Activated T-cell treated with anti-CD3 and anti-CD28 coated beads, Interleukin-2, amount 50 U/mL, for 24 hours (primary cell): ENCODE measurements at places on chromosomes 2 and 18.

DNA sequence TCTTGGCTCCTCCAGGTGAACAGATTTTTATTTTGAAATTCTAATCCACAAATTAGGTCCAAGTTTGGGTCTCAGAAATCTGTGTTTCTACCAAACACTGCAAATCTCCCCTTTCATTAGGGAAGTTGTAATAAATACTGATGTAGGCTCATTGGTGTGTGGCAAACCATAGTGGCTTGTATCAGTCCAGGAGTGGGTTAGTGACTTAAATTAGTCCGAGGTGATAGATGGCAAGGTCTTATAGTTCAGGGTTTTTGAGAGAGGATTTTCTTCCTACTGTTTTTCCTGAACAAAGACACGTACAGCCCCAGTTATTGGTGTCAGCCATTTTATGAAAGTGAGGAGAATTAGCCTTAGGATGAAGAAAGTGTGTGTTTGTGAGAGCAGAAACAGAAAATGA is 74.6 kb downstream of the RPRM start:
- DNase-seq = no peak

DNA sequence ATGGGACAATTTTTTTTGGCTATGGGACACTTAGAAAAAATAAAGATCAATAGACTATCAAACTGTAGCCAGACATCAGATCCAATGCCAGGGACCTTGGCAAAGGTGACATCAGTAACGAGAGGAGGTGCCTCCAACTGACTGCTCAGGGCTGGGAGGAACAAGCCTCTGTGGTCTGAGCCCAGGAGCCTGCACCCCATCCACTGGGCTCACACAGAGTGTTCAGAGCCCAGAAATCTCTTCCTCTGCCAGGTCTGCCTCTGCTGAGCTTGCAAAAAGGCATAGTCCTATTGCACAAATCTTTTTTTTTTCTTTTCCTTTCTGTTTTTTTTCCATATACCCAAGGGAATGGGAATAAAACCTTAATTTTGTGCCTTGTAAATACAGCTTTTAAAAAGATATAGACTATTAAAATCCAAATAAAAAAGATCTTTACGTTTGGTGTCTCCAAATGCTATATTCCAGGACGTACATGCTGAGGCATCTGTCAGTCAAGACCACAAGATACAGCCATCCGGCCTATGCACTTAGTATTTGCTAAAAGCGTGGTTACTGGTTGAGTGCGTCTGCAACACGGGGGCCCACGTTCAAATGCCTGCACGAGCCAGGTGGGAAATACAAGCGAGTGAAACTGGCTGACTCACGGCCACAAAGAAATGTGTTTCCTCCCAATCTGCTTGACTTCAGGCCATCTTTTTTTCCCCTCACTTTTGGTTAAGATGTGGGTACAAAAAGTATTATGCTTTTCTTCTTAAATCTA is 7.8 kb upstream of the ARHGAP25 start:
- peak; percentile 81 for DNase-seq

- no peak for DNase-seq
These were observed 212.2 kb upstream of the THUMPD2 start for GRCh38 chr2:39991298-39991697.

GRCh38 chr2:204748286-204748685 is 203.0 kb downstream of the PARD3B start:
- DNase-seq = no peak

DNA sequence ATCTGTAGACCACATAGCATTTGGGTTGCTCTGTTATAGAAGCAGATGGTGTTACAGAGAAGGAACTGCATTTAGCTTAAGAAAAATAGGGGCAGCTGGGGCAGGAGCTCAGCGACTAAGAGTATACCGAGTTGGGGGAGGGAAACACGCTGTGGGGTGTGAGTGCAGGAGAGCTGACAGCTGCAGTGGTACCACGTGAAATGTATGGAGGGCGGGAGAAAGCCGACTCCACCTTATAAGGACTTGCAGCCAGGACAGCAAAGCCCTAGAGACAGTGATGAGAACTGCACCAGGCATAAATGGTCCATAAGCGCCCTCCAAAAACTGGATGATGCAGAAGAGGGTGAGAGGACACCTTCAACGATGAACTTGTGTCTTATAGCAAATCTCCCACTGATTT is 237.6 kb downstream of the PRKCE start:
- no peak for DNase-seq

- DNase-seq = no peak
These were observed 387.3 kb downstream of the STK39 start for GRCh38 chr2:167860082-167860481.

DNA sequence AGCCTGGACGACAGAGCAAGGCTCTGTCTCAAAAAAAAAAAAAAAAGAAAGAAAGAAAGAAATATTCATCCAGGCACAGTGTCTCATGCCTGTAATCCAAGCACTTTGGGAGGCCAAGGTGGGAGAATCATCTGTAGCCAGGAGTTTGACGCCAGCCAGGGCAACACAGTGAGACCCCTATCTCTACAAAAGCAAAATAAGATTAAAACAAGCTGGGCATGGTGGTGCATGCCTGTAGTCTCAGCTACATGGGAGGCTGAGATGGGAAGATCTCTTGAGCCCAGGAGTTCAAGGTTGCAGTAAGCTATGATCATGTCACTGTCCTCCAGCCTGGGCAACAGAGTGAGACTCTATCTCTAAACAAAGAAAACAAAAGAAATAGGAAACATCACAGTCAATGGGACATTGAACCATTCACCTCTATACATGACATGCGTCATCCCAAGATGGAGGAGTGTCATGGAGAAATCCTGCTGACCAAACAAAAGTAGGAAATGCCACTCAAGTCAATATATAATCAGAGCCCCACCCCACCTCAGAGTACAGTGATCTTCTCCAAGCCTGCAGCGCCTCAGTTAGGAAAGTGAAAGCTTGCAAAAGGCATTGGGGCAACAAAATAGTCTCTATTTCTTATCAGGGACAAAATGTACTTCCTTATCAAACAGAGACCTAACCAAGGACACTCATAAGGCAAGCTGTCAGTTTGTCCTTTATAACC is 9.8 kb downstream of the FEV start:
- no peak for DNase-seq

GRCh38 chr2:29459445-29460179 is 344.4 kb downstream of the CLIP4 start:
- DNase-seq = no peak

DNA sequence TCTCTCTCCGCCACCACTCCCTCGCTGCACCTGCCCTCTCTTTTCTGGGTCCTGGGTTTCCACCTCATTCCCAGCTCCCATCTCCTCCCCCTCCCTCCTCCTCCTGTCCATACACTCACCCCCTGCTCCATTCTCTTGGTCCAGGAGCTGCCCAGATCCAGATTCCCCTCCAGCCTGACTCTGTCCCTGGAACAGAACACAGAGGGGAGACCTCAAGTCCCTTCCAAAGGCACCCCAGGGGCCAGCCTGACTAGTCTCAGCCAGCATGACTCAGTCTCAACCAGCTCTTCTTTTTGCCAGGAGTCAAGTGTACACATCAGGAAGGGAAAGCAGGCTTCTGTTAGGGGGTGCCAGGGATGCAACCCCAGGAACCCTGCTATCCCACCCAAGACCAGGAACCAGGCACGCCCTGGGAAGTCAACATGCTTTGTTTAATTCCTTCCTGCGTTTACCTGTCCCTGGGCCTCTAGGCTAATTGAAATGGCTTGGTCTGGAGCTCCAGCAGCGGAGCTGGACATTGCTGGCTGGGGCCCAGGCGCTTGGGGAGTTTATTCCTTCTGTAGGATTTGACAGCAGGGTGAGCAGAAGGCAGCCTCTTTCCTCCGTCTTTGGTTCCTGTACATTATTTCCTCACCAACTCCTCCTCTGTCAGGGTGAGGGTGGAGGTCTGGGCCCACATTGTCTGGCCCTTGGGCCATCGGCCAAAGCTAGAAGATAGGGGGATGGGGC is 28.4 kb upstream of the SELENOI start:
- DNase-seq = no peak

DNA sequence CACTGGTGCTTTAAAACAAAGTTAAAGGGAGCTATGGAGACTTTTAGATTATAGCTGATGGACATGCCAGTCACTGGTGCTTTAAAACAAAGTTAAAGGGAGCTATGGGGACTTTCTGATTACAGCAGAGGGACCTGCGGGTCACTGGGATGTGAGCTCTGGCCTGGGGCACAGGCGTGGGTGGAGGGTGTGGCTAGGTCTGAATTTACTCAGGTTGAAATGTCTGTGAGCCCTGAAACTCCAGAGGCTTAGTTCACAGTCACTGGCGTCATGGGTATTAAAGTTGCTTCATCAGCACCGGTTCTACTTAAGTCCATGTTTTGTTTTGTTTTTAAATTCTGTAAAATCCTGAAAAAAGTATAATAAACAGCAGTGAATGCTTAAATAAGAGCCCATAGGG is 49.0 kb upstream of the TMEM18 start:
- no peak for DNase-seq

GRCh38 chr18:67550872-67551520 is 34.5 kb upstream of the DSEL start:
- DNase-seq = no peak

GRCh38 chr18:50468807-50469206 is 91.1 kb upstream of the MAPK4 start:
- DNase-seq = no peak

GRCh38 chr2:5035057-5035488 is 657.1 kb upstream of the SOX11 start:
- DNase-seq = no peak

GRCh38 chr2:103235283-103235682 is 473.5 kb downstream of the TMEM182 start:
- DNase-seq = no peak

DNA sequence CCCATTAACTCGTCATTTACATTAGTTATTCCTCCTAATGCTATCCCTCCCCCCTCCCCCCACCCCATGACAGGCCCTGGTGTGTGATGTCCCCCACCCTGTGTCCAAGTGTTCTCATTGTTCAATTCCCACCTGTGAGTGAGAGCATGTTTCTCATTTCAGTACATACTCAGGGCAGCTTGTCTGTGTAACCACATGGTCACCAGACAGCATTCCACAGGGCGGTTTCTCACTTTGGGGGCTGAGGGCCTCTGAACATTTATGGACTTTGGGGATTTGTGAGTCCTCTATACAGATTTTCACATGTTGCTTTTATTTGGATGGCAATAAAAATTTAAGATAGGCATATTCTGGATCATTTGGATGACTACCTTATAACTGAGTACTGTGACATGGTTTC is 84.0 kb downstream of the LYPD6B start:
- DNase-seq = no peak

GRCh38 chr2:239715202-239715601 is 309.9 kb downstream of the NDUFA10 start:
- DNase-seq = no peak

- DNase-seq = no peak
These were observed 55.2 kb upstream of the TRIB2 start for GRCh38 chr2:12661489-12661888.

GRCh38 chr2:83224591-83225200 is 1234.4 kb downstream of the SUCLG1 start:
- no peak for DNase-seq

DNA sequence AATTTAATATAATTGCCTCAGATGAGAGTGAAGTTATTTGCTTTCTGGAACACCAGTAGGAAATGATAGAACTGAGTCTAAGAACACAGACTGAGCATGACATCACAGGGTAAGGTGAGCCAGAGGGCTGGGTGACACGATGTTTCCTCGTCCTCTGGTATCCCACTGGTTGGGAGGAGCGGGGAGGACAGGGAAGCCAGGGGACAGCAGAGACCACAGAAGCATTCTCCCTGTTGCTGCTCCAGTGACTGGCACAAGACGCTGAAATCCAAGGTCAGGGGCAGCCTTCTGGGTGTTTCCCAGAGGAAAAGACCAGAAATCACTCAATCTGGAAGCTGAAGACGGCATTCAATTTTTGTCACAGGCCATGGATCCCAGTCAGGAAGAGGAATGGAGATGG is 363.4 kb upstream of the SOX11 start:
- no peak for DNase-seq

GRCh38 chr2:46390036-46390435 is 89.3 kb upstream of the TMEM247 start:
- DNase-seq = no peak
